ENCODE measurements at places on chromosomes 2 and 18. TPM values are rescaled to one million over a fixed set of nuclear protein-coding genes. Genes with fewer than 3 reads are reported as not detected.

DNA sequence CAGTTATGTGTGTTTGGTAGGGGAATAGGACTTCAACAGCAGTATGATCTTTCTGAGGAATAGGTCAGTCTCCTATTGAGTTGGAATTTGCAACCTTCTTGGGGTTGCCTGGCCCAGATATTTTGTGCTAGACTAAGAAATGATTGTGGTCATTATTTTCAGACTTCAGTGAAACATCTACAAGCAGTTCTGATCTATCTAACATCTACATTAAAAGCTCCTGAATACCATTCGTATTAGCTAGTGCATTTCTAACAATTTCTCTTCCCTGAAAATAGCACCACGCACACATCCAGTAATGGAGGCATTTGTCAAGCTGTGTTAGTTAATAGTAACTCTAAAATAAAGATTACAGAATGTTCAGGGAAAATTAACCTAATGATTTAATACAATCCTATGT is 179.3 kb downstream of the FIGN start:
- H3K27ac ChIP-seq = no peak overlapping the region
- H3K36me3 ChIP-seq = no peaks in the 10 kb centered on the region
- no peak for DNase-seq
- no peaks in the 10 kb centered on the region for H3K4me1 ChIP-seq
- no peak overlapping the region for H3K4me3 ChIP-seq

DNA sequence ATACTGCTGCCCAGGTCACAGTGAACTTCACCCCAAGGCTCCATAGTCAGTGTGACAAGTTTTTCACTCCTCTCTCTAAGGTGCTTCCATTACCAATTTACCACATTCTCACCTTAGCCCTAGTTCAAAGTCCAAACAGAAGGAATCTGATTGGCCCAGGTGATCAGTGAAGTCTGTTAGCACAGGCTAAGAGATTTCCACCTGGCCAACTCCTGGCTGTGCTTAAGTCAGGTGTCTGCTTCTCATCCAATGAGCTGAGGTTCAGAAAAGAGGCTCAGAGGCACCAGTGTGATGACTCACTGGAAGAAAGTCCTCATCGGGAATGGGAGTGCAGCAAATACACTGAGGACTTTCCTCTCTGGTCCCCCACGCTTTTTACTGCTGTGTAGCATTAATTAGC is 164.4 kb upstream of the MGAT5 start:
- no peak overlapping the region for H3K4me3 ChIP-seq
- H3K36me3 ChIP-seq = no peaks in the 10 kb centered on the region
- no peaks in the 10 kb centered on the region for H3K4me1 ChIP-seq
- H3K27ac ChIP-seq = no peak overlapping the region
- peaks cover 4% of the 10 kb centered on the region for H3K27me3 ChIP-seq

DNA sequence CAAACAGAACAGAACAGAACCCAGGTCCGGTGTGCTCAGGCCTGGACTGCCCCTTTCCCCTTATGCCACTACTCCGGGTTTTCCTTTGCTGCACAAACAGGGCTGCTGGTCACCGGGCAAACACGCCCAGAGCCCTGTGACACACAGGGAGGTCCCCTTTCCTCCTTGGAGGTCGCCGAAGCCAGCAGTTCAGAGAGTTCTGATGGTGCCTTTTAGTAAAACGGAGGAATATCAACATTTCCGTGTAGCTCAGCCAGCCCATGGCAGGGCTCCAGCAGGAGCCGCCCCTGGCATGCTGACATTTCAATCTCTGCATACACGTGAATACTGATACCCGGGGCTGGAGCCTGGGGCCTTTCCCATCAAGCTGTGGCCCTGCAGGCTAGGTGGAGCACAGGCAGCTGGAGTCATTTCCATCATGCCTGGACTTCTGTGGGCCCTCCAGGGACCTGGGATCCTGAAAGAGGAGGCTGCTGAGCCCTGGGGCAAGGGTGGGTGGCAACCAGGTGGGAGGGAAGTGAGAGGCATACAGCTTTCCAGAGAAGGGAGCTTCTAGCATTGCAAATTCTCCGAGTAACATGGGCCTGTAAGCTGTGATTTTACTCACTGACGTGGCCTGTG is 91.4 kb upstream of the PXDN start:
- H3K4me1 ChIP-seq = no peaks in the 10 kb centered on the region
- H3K27me3 ChIP-seq = no peaks in the 10 kb centered on the region
- no peak overlapping the region for H3K27ac ChIP-seq
- no peak overlapping the region for H3K4me3 ChIP-seq

Gene RBBP8
- total RNA-seq = 88.2 TPM

DNA sequence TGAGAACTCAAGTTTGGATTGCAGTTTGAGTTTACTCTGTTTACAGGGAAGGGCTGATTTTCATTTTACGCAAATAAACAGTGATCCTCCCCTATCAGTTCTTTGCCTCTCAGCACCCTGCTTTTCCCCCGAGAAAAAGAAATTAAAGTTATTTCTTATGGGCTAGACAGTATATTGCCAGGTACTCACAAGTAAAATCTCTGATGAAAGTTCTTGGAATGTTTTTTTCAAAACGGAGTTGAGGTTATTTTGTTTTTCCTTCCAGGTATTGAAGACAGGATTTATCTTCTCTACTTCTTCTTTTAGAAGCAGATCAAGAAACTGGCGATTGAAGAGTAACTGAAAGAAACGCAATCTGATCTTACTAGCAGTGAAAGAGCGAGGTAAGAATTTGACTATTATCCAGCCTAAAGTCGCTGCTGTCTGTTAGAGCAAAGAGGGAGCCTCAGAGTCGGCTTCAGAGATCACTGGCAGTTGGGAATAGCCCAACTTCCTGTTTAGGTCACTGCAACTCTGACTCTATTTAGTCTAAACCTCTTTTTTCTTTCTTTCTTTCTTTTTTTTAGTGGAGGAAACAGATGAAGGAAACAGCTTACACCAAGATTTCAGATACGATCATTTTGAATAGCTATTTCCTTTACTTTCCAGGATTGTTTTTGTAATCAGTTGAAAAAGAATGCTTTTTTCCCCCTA is at the start of gene TFPI:
TFPI (minus strand) TSS at position 425 of the 693 bp plus-strand sequence. CDS start 50,667 bp downstream, outside the sequence.
- peak within 1 kb of the TSS; percentile 59 for H3K4me3 ChIP-seq
- H3K27me3 ChIP-seq = no peaks in the 10 kb centered on the region
- H3K36me3 ChIP-seq = no peaks in the 10 kb centered on the region
- peak within 1 kb of the TSS; percentile 89 for H3K27ac ChIP-seq
- H3K4me1 ChIP-seq = peaks cover 18% of the 10 kb centered on the region
- peak; percentile 74 for DNase-seq

Gene REEP1
- total RNA-seq = 4.8 TPM

DNA sequence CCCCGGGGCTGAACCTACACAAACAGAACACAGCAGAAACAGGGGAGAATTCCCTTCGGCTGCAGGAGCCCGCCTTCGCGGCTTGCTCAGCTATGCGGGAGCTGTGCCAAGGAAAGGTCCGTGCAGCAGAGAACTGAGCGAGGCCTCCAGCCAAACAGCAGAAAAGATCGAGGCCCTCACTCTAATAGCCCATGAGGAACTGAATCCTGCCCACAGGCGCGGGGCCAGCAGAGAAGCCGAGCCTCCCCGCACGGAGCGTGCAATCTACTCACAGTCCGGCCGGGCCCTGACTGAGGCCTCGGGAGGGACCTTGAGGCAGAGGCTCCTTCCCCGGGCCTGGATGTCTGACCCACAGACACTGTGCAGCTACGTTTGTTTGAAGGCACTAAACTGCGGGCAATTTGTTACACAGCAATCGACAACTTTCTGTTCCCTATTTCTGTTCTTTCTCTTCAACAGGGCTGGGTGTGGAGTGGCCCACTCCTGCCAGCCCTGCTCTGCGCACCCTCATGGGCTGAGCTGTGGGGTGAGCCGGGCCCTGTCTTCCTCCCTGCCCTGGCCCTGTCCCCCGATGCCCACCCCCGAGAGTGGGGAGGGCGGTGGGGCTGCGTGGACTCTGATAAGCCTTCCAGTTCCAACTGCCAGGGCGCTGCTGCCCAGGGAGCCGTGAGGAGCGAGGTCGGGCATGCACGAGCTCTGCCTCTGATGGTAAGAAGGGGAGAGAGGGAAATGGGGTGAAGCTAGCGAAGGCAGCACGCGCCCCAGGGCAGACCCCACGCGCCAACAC is 13.7 kb downstream of the HES6 start:
- H3K27ac ChIP-seq = peak overlapping the region; percentile 29
- DNase-seq = no peak
- peaks cover 11% of the 10 kb centered on the region for H3K4me1 ChIP-seq
- no peaks in the 10 kb centered on the region for H3K36me3 ChIP-seq
- H3K4me3 ChIP-seq = no peak overlapping the region
- no peaks in the 10 kb centered on the region for H3K27me3 ChIP-seq

Gene LINC00305
- not detected for total RNA-seq

DNA sequence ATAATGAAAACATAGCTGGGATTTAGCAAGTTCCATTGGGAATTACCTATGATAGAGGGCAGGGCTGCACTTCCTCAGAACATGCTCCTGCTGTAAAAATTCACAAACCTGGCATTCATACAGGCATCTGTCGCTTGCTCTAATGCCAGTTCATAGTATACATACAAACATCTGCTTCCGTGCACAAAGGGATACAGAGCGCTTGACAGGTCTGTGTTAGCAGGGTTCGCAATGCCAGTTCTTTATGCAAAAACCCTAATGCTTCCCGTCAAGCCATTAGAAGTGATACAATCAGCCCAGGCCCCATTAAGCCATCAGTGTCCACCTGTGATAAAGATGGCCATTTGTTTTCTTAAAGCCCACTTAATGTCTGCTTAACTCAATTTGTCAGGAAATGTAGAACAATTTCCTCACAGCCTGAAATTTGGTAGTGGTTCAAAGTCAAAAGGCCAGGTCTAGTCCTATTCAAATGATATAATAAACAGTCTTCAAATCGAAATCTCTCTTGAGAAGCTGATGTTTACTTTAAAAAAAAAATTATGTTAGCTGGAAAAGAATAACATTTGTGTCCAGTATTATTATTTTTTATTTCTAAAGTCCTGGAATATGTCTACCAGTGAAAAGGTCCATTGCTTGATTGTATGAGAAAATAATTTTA is 556.3 kb downstream of the ARHGAP15 start:
- H3K36me3 ChIP-seq = no peaks in the 10 kb centered on the region
- DNase-seq = no peak
- H3K27me3 ChIP-seq = no peaks in the 10 kb centered on the region
- no peak overlapping the region for H3K4me3 ChIP-seq
- H3K4me1 ChIP-seq = no peaks in the 10 kb centered on the region
- H3K27ac ChIP-seq = no peak overlapping the region

DNA sequence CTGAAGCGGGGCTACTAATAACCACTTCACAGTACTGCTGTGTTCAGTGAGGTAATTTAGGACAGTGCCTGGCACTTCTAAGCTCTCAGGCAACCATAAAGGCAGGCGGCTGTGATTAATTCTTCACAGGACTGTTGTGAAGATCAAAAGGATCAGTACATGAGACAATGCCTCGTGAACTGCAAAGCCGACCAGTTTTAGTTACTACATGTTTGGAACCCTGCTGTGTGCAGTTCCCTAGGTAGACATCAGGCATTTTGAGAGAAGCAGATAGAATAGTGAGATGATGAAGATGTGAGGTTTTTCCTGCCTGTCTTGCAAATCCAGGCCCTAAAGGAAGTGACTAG is 19.1 kb downstream of the EFHD1 start:
- H3K4me3 ChIP-seq = no peak overlapping the region
- no peak for DNase-seq
- no peak overlapping the region for H3K27ac ChIP-seq
- no peaks in the 10 kb centered on the region for H3K36me3 ChIP-seq

GRCh38 chr2:220143336-220143735 is 515.9 kb downstream of the SLC4A3 start:
- H3K27me3 ChIP-seq = no peaks in the 10 kb centered on the region
- H3K27ac ChIP-seq = no peak overlapping the region
- H3K4me3 ChIP-seq = no peak overlapping the region
- peak; percentile 58 for DNase-seq
- H3K36me3 ChIP-seq = no peaks in the 10 kb centered on the region

DNA sequence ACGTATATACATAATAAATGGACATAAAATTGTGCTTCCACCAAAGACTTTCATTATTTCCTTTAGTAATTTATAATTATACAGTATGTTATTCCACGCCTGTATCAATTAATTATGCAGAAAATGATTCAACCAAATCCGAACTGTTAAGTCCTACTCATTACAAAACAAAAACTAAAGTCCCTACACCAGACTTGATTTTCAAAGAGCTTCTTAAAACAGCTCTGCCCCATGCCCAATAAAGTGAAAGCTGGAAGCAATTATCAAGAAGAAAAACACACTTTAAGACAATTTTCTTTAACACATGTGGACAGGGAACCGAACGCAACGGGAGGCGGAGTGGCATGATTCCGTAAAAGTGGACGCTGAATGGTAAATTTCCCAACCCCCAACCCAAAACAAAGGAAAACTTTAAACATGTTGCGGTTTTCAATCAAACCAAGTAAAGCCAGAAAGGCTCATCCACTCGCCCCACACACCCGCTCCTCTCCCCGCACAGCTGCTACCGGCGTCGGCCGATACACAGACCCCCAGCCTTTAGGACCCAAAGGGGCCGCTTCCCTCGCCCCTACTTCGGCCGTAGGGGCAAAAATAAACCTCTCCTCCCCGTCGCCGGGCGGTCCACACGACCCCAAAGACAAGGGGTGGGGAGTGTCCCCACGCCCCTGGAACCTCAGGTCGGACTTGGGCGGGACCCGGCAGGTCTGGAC is 705 bp downstream of the YES1 start:
- peaks cover 14% of the 10 kb centered on the region for H3K4me1 ChIP-seq
- H3K36me3 ChIP-seq = no peaks in the 10 kb centered on the region

Gene FOXI3
- 0.11 TPM for total RNA-seq

DNA sequence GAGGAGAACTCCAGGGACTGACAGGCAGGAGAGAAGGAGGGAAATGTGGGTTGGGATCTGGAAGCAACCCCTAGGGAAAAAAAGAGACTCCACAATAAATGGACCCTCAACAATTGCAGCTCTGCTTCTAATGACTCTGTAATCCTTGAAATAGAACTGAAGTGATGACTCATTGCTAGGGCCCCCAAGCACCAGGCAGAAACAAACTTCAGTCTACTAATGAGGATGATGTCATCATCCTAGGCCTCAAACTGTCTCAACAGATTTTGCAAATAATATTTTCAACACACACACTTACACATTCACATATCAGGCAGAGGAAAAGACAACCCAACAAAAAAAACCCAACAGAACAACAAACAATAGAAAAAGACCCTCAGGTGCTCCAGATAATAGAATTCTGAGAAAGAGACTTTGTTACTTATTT is 143.3 kb downstream of the HDAC4 start:
- no peak overlapping the region for H3K4me3 ChIP-seq
- peak overlapping the region; percentile 38 for H3K27ac ChIP-seq
- H3K27me3 ChIP-seq = no peaks in the 10 kb centered on the region

Gene SERPINB8
- 11.3 TPM for total RNA-seq

DNA sequence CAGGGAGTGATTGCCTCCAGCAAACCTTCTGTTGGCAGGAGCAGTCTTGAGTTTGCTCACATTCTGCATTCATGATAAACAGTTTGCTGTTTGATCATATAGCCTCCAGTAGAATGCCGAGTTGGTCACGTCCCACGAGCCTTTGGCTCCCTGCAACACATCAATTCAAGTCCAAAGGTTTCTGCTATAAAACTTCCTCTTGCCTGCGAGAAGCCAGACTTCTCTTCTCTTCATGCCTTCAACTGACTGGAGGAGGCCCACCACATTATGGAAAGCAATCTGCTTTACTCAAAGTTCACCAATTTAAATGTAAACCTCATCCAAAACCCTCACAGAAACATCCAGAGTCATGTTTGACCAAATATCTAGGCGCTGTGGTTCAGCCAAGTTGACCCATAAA is 40.8 kb downstream of the CXCR4 start:
- DNase-seq = no peak
- H3K27ac ChIP-seq = no peak overlapping the region
- H3K27me3 ChIP-seq = peaks cover 2% of the 10 kb centered on the region
- no peak overlapping the region for H3K4me3 ChIP-seq
- H3K36me3 ChIP-seq = no peaks in the 10 kb centered on the region
- no peaks in the 10 kb centered on the region for H3K4me1 ChIP-seq

Measured in A673 (cell line).